ENCODE measurements at places on chromosomes 11 and 22. TPM values are rescaled to one million over a fixed set of nuclear protein-coding genes. Genes with fewer than 3 reads are reported as not detected.

- no peak for DNase-seq
These were observed 99.1 kb upstream of the AMOTL1 start for GRCh38 chr11:94669023-94669422.

DNA sequence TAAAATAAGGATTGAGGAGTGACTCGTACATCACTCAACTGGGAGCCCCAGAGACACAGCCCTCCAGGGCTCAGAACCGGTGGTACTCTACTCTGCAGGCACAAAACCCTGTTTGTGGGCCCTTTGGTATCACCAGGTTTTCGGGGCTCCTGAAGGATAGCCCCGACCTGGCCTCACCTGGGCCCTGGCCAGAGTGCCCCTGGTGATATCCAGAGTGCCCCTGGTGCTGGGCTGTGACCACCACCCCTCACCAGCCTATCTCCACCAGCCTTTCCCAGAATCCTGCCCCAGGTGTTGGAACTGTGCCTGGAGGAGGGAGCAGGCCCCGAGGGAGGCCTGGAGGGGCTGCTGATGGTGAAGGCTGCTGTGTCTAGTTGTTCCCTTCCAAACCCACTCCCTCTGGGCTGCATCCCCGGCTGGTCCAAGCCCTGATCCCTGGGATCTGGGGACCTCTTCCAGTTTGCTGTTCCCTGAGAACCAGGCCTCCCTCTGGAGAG, 2.2 kb upstream of the GGT5 start:
- no peak for DNase-seq

Gene P2RY6
- polyA plus RNA-seq, result 9.1 TPM

DNA sequence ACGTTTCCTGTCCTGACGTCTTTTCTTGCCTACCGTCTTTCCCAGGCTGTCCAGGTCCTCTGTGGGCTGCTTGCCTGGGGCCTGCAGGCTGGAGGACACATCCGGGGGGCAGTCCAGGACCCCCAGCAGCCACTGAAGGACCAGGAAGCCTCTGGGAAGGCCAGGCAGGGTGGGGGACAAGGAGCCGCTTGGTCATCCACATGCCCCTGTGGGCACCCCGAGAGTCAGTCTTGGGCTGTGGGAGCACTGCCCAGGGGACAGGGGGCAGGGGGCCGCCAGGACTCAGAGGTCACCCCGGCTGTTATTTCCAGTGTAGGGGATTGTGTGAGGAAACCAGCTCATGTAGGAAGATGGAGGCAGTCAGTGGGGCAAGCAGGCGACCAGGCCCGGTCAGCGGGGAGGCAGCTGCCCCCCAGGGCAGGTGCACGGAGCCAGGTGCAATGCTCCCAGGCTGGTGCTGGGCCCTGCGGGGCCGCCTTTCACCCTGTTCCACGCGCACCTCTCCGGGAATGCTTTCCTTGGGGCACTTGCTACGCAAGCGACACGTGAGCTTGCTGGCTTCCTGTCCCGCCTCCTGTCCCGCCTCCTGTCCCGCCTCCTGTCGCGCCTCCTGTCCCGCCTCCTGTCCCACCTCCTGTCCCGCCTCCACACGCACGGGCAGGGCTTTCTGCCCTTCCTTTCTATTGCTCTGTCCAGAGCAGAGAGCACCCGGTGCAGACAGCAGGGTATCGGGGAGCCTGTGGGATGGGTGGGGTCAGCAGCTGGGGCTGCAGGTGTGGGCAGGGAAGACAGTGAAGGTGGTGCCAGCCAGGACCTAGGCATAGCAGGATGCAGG, 39.5 kb downstream of the MUC5B start:
- DNase-seq, result peak; percentile 94

- peak; percentile 27 for DNase-seq
These were observed 37.6 kb downstream of the ATXN10 start for GRCh38 chr22:45709060-45709739.

DNA sequence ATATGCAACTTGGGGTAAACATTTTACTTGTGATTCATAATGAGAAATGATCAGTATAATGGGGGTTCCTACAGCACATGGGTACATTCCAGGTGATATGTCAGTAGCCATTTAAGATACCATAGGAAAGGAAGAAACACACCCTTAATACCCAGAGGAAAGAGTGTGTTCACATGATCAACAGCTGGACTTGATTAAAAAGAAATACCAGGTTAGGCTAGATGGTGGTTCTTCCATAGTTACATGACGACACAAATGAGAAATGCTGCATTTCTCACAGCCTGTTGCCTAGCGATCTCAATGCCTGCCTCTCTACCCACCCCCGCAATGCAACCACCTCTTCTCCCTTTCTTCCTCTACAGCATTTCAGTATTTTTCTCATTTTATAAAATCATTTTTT, 96.8 kb downstream of the TTC28 start:
- no peak for DNase-seq

Gene NOX4
- polyA plus RNA-seq, result not detected

Gene OR51I1
- not detected for polyA plus RNA-seq

GRCh38 chr22:40396882-40397281, 26.5 kb downstream of the SGSM3 start:
- DNase-seq, result no peak

Gene NELL1
- polyA plus RNA-seq, result not detected

Gene EXPH5
- 0.01 TPM for polyA plus RNA-seq

GRCh38 chr11:79932612-79933011, 491.8 kb upstream of the TENM4 start:
- DNase-seq, result no peak

DNA sequence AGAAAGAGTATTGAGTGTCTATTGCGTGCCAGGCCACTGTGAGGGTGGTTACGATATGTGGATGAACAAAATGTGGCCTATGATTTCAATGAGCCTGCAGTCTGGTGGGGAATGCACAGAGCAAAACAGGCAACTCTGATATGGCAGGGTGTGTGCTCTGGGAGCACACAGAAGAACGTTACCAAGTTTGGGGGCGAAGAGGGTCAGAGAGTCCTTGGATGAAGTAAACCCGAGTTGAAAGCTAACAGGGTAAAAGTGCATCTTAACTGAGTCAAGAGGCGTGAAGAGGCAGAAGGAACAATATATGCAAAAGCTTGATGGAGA, 258 bp downstream of the CFAP68 start:
- DNase-seq, result no peak

Gene APOBEC3B
- 19.1 TPM for polyA plus RNA-seq

Gene SLC25A45
- polyA plus RNA-seq, result 7.9 TPM

Gene MRGPRX3
- not detected for polyA plus RNA-seq

DNA sequence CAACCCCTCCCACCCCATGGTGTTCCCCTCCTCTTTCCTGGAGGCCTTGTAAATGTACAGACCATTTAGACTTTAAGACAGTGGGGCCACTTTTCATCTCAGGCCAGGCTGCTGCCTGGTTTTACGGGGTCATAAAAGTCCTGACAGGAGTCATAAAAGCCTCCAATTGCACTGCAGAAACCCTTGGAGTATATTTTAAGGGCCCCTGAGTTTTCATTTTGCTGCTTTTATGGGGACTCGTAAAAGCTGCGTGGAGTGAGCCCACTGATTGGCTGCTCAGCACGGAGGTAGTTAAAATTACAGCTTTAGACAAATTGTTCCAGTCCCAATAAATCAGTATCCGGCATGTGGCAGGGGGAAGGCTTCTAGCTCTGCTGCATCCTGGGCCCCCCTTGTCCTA, 627.6 kb downstream of the NTM start:
- no peak for DNase-seq

DNA sequence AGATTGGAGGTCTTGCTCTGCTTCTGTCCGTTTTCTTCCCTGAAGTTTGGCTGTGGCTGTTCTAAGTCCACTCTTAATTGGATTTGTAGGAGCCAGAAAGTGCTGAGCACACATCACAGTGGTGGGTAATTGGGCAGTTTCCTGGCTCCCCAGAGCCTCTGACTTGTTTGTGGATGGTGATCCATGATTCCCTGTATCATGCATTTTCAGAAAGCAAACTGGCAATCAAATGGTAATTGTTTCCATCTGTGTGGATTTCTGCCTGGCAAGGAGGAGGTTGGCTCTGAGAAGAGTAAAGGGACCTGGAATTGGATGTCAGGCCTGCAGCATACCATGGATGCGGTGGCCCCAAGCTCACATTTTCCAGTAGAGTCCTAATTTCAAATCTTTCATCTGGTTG, 49.5 kb downstream of the PPFIBP2 start:
- no peak for DNase-seq

- DNase-seq, result no peak
These were observed 31.3 kb upstream of the OPCML start for GRCh38 chr11:133563505-133564025.

- no peak for DNase-seq
These were observed 5.0 kb upstream of the ZDHHC5 start for GRCh38 chr11:57662893-57663292.
